ENCODE measurements at places on chromosomes 2 and 18. TPM values are rescaled to one million over a fixed set of nuclear protein-coding genes. Genes with fewer than 3 reads are reported as not detected.

INPP5D gene
- 17.5 TPM for total RNA-seq

MAP3K19 gene
- total RNA-seq: not detected

CCDC102B gene
- 0.49 TPM for total RNA-seq

LYPD6 gene
- 3.9 TPM for total RNA-seq

ASPRV1 gene
- 0.10 TPM for total RNA-seq

SATB2 gene
- 4.5 TPM for total RNA-seq

ITGB6 gene
- not detected for total RNA-seq

CXCR4 gene
- 17.2 TPM for total RNA-seq

GCG gene
- not detected for total RNA-seq

REG3G gene
- not detected for total RNA-seq

ALPI gene
- not detected for total RNA-seq

SERPINB11 gene
- total RNA-seq: not detected

CRYBA2 gene
- total RNA-seq: not detected

KCNK3 gene
- total RNA-seq: not detected

GALNT3 gene
- 1.2 TPM for total RNA-seq

VAPA gene
- 198 TPM for total RNA-seq

PARD3B gene
- total RNA-seq: 3.0 TPM

EML4 gene
- total RNA-seq: 16.2 TPM

ECEL1 gene
- total RNA-seq: not detected

CERKL gene
- total RNA-seq: not detected

COL3A1 gene
- 2.6 TPM for total RNA-seq

RUFY4 gene
- total RNA-seq: not detected

IFIH1 gene
- 24.5 TPM for total RNA-seq

LRP2 gene
- not detected for total RNA-seq

MATN3 gene
- 4.0 TPM for total RNA-seq

FAM228A gene
- total RNA-seq: 2.4 TPM

SCRN3 gene
- 16.3 TPM for total RNA-seq

PLGLB2 gene
- not detected for total RNA-seq

RPRM gene
- total RNA-seq: not detected

BOLA3 gene
- 130 TPM for total RNA-seq

PREB gene
- 47.0 TPM for total RNA-seq

LIMS4 gene
- 6.3 TPM for total RNA-seq

GALNT5 gene
- total RNA-seq: under 0.01 TPM

ANKRD53 gene
- 0.73 TPM for total RNA-seq

OSR1 gene
- not detected for total RNA-seq

LRRTM1 gene
- total RNA-seq: not detected

LANCL1 gene
- 20.4 TPM for total RNA-seq

CYP27A1 gene
- 7.4 TPM for total RNA-seq

CDK15 gene
- total RNA-seq: not detected

CNDP1 gene
- total RNA-seq: not detected

Measured in mammary microvascular endothelial cell (primary cell).